ENCODE measurements at places on chromosomes 6 and 20. TPM values are rescaled to one million over a fixed set of nuclear protein-coding genes. Genes with fewer than 3 reads are reported as not detected.

SAPCD1 gene
- total RNA-seq, result not detected

FLOT1 gene
- total RNA-seq, result 150 TPM

RRAGD gene
- 21.7 TPM for total RNA-seq

TAAR8 gene
- total RNA-seq, result not detected

SLC16A10 gene
- 7.6 TPM for total RNA-seq

SMIM26 gene
- total RNA-seq, result 55.4 TPM

LST1 gene
- 9.2 TPM for total RNA-seq

THBD gene
- total RNA-seq, result 53.6 TPM

AHI1 gene
- total RNA-seq, result 41.2 TPM

MLN gene
- total RNA-seq, result not detected

ZSCAN31 gene
- 13.1 TPM for total RNA-seq

TMEM151B gene
- not detected for total RNA-seq

ADAT2 gene
- total RNA-seq, result 5.1 TPM

Data from posterior vena cava (tissue), 2 donors.